ENCODE measurements at places on chromosomes 7 and 10.

DNA sequence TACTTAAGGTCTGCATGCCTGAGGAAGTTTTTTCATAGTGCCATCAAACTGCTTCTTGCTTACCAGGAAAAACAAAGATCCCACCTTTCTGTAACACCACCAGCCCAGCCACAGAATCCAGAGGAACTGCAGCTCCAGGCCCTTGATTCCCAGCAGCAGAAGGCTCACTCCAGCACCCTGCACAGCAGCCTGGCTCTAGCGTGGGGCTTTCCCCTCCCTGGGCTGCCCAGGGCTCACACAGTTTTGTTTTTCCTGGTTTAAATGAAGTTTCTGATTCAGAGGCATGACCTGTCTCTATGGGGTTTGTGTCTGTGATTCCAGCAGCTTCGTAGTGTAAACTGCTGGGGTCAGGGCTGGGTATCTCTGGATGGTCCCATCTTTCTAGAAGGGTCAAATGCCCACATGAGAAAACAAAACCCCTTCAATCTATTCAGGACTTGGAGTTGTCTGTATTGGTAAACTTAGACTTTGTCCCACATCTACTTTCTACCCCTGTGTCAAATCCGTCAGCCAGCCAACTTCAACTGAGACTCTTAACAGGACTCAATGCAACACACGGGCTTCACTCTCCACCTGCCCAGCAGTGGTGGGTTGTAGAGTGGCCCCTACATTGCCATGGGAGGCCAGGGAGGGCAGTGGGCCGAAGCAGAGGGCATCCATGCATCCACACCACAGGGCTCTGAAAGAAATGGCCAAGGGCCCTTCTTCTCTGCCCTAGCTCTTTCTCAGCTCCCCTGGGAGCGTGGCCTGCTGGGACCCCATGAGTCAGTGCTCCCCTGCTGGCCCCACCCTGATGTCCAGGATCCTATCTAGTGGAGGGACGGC lies 73.6 kb downstream of the ATXN7L1 start:
- DNase-seq: no peak

DNA sequence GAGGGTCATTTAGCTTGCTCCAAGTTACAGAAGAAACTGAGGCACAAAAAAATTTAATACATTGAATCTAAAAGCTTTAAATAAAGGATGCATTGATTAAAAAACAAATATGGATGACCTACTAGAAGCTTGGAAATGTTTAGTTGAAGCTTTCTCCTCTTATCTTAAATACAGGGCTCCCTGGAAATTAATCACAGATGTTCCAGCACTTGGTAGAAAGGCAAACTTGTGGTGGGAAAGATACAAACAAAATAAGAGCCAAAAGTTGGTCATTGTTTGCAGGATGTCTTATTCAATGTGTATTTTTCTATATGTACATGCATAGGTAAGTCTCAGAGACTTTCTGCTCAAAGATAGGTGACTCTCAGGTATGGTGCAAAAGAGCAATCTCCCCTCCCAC lies 40.7 kb upstream of the LYZL1 start:
- DNase-seq: no peak

DNA sequence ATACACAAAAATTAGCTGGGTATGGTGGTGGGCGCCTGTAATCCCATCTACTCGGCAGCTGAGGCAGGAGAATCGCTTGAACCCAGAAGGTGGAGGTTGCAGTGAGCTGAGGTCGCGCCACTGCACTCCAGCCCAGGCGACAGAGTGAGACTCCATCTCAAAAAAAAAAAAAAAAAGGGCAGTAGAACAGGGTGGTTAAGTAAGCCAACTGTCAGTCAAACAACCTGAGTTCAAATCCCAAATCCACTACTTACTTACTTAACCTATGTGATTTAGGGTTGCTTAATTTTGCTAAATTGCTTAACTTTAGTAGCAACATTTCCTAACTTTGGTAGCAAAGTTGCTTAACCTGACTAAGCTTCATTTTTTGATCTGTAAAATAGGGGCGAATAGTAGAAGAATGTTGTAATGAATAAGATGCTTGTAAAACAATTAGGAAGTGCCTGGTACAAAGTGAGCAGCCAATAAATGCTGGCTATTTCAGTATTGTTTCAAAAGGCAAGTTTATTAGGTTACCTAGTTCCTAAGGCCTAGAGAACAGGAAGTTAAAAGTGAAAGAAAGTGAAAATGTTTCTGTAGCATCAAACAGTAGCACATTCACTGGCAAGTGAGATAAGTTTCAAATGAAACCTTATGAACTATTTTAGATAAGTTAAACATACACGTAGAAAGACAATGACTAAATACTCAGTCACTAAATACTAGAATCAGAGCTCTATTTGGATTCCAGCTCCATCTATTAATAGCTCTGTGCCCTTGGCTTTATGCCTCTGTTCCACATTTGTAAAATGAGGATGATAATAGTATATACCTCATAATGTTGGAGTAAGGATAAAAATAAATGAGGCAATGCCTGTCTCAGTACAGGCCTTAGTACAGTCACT lies 64.3 kb downstream of the HOXA1 start:
- peak; percentile 31 for DNase-seq

DNA sequence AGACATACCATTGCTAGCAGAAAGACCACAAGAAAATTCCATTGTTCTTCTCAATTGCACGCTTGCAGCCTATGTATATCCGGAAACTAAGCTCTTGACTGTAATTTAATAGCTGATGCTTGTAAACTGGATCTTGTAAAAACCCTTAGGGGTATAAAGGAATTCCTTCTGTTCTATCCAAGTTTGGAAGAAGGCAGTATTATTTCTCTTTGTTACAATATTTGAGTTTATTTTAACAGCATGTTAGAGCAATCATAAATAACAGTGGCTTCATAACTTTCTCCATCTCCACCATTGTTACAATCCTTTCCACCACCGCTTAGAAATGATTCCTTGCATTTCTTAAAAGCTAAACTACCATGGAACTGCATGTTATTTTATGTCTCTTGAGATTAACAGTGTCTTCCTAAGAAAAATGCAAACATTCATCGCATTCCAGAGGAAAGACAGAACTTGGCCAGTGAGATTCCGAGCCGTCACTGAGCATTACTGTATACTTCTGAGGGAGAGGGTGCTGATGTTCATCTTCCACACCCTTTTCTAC lies 92.5 kb downstream of the TRIL start:
- DNase-seq: peak; percentile 39

- no peak for DNase-seq
Measured at GRCh38 chr7:93361853-93362252, 129.7 kb downstream of the VPS50 start.
